NCI-H1694 (cell line): ENCODE measurements at places on chromosomes 5 and 9.

DNA sequence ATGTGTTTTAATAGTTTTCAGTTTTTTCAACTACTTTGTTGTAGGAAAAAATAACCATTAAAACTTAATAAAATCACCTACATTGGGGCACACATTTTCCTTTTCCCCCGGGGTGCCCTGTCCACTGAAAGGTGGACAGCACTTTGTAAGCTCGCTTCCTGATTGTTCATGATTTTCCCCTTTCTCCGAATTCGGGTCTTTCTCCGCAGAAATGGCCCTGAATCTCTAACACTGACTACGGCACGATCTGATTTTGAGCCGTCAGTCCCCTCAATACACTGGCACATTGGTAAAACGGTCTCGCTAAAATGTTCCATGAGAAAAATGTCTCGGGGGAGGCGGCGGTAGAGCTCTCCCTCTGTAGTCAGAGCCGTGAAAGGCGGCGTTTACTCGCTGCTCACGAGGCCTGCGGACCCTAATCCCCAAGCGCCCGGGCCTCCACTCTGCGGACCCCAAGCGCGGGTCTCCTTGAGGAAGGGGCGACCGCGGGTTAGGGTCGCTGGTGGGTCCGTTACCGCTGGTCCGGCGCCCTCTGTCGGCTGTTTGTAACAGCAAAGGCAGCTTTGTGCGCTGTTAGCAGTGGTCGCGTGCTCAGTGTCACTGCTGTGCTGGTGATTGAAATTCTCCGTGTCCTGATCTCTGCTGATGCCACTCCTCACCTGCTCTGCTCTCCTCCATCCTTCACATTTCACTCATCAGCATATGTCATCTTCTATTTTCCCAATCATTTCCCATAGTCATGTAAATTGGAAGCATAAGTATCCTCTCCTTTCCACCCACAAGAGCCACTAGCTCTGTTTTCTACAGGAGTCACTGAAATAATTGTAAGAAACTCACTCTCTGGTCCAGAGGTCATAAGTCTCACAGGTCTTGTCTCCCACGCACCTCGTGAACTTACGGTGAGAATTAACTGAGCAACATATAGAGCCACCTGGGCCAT is 10.8 kb upstream of the IFNA2 start:
- no peak for DNase-seq

GRCh38 chr5:143182901-143183820 is 220.3 kb downstream of the NR3C1 start:
- DNase-seq: no peak

- no peak for DNase-seq
These were observed 40.4 kb downstream of the SLC12A2 start for GRCh38 chr5:128123936-128124335.

DNA sequence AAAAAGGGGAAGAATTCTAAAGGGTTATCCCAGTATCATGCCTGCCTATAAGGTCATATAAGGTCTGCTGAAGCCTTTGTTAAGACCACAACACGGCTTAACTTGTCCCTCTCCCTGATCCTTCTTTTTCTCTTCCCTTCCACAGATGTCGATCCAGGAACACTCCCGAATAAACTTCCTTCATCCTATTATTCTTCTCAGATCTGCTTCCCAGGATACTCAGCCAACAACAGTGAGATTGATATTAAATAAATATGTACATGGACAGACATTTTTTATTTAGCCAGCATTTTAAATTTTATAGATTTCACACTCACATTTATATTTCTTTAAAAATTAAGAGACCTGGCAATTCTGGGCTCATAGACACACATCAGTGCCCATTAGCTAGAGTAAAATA is 44.1 kb downstream of the DPYSL3 start:
- DNase-seq: no peak

- DNase-seq: peak; percentile 81
These were observed 60.3 kb downstream of the TENT4A start for GRCh38 chr5:6773342-6774035.

GRCh38 chr9:106414042-106414441 is 448.9 kb upstream of the ZNF462 start:
- DNase-seq: no peak

GRCh38 chr9:131036071-131036470 is 27.1 kb downstream of the LAMC3 start:
- DNase-seq: no peak

- no peak for DNase-seq
These were observed 48.8 kb downstream of the RASGEF1C start for GRCh38 chr5:180160215-180160614.

DNA sequence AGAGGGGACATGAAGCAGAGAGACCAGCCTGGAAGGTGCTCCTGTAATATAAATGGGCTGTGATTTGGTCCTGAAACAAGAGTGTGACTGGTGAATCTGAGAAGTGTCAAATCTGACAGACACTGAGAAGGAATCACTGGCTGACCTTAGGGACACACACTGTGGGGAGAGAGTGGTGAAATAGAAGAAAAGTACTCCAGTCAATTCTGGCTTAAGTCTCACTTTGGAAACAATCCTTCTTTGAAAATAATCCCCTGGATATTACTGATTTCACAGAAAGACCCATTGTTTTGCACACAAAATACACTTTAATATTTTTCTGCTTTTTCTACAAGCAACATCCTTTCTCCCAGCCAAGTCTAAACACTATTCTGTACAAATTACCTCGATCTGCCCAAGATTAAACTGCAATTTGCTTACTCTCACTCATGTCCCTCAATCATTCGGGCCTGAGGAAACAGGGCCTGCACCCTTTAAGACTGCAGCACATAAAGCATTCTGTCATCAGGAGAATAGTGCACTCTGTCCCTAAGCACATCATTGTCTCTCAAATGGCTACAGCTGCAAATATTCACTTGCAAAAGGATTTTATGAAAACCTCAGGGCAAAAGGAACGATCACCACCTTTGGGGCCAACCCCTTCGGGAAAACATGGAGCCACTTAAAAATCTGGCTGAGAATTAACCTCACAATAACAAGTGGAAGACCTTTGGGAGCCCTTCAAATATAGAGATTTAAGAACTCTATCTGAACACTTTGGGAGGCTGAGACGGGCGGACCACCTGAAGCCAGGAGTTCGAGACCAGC is 68.6 kb downstream of the MAPKAP1 start:
- no peak for DNase-seq

GRCh38 chr5:166535641-166536040 is 1755.8 kb upstream of the WWC1 start:
- DNase-seq: no peak

- DNase-seq: peak; percentile 51
These were observed 101.7 kb downstream of the GDNF start for GRCh38 chr5:37738057-37738691.

DNA sequence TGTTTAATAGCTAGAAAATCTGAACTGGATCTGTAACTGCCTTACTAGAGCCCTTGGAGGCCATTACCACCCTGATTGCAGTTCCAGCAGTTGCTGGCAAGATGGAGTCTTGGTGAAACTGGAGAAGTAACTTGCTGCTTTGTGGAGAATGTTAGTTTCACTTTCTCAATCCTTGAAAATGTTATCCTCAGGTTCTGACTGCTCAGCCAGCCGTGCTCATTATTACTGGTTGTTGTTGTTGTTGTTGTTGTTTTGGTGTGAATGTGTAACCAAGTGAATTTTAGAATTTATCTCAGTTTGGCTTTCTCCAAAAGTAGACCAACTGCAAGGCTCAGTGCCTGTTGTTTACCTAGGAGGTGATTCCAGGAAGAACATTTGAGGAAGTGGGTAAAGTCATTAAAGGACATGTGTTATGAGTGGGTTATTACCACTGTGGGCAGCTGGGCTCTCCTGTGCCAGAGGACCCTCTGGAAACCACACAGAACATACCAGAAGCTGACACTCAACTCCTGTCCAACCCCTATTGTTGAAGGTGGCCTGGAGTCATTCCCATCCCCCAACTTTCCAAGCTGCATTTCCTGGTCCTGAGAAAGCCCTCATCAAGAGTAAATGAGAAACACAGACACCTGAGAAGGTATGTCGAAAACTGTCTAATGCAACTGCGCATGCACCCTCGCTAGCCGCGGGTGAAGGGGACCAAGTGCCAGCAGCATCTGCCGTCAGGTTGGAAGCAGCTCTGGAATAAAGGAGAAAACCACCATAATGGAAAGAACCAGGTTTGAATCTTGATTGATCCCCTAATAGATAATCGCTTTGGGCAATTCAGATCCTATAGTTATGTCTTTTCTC is 111.6 kb downstream of the CMYA5 start:
- DNase-seq: no peak

- DNase-seq: no peak
These were observed 39.5 kb upstream of the PSD2 start for GRCh38 chr5:139755892-139756671.

GRCh38 chr9:87816036-87816435 is 66.6 kb upstream of the SPATA31E1 start:
- DNase-seq: no peak

- no peak for DNase-seq
These were observed 46.7 kb downstream of the PRLR start for GRCh38 chr5:35183556-35183955.

GRCh38 chr9:106019039-106019680 is 324.8 kb downstream of the TMEM38B start:
- no peak for DNase-seq

DNA sequence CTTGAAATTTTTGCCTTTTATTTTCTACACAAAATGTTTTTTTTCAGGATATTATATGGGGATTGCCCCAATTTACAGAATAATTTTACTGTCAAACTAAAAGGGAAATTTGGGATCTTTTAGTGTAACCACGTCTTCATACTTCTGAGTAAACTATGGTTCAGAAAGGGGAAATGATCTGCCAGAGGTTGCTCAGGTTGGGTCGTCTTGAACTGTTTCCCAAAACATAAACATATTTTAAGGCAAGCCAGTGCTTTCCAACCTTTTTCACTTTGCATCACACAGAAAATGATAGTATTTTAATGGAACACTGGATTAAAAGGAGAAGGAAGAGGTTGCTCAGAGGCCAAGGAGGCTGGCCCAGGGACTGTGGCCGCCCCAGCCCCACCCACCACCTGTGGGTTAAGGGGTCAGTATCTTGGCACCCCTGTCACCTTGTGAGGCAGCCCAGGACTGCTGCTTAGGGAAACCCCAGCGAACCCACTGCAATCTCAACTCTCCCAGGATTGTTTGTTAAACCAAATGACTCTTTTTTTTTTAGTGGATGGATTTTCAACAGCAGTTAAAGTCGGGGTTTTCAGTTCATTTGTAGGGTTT is 142.7 kb upstream of the DHFR start:
- no peak for DNase-seq

GRCh38 chr5:11289733-11290132 is 528.7 kb upstream of the DAP start:
- no peak for DNase-seq

DNA sequence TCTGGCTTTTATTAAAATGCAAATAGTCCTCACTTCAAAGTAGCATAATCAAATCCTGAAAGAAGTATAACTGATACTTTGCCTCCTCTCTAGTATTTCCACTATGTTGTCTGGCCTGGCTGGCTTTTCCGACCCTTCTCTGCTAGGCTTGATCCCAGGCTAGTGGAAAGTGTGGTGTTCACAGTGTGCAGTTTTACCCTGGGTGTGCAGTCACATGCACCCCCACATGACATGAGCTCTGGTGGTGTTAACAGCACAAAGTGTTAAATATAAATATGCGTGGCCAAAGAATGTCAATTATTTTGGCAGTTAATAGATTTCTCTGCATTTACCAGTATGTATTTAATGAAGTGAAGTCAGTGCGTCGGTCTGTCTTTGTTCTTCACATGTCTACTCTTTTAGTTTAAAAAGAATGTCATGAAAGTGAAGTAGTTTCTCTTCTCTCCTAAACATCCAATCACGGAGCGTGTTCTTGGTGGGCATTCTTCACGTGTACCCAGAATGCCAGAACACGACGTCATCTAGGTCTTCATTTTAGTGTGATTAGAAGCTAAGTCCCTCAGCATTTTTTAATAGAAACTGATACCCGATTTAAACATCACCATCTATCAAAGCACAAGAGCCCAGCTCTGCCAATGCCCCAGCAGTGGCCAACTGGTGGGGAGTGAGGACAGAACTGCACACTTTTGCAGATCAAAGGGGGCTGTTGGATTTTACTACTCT is 286.4 kb downstream of the FANCC start:
- no peak for DNase-seq

- no peak for DNase-seq
These were observed 17.6 kb downstream of the C9orf43 start for GRCh38 chr9:113428062-113428615.

DNA sequence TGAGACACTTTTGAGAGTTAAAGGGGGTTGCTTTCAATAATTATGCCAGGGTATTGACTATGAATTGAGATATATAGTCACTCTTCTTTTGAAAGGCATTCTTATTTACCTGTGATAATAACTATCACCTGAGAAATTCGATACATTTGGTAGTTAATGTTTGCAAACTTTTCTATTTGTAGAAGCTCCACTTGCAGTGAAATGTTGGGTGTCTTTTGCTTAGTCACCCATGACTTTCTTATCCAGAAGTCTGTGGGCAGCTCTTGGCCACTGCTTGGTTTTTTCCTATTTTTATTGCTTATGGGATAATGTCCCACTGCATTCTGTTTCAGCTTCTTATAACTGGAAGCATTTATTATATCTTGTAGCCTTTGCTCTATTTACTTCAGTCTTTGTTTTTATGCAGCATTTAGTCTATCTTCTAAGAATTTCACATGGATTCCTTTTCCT is 3.9 kb downstream of the MACIR start:
- DNase-seq: no peak

DNA sequence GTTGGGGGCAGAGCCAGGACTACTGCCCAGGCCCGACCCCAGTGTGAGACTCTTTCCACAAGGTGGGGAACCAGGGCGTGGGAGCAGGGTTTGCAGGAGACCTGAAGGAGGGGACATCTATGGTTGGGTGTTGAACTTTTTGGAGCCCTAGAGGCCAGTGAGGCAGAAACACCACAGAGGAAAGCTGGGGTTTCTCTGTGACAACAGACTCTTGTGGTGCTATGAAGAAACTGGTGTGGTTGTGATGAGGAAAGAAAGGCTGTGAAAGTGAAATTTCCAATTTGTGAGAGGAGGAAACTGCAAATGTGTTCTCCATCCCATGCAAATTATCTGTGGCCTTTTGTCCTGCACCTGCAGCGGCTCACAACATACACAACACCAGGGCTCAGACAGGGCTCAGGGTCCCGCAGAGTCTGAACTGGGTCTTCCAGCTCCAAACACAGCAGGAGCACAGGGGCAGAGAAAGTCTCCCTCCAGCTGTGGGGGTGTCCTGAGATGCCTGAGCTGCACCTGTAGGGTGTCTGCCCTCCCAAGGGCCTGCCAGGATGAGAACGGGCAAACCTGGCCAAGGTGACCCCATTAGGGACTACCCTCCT is 51.4 kb upstream of the GRHPR start:
- DNase-seq: no peak

GRCh38 chr5:65816729-65817128 is 94.7 kb downstream of the NLN start:
- no peak for DNase-seq

DNA sequence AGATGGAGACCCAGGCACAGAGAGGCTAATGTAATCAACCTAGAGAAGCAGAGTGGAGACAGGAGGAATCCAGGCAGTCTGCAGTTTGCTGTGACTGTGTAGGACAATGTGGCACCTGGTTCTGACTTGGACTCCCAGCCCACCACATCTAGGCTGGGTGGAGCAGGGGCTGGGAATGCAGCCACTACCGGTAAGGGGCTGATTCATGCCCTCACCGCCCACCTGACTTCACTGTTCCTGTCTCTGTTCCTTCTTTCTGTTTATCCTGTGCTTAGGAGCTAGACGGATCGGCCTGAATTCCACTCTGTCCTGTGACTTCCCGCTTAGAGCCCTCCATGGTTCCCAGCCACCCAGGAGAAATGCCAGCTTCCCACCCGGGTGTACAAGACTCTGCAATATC is 2.6 kb downstream of the PDLIM4 start:
- no peak for DNase-seq
